GM06990 (cell line): ENCODE measurements at places on chromosomes 16 and 17.

GRCh38 chr16:84500531-84500930 is 3.9 kb downstream of the MEAK7 start:
- no peak for DNase-seq

GRCh38 chr16:87534030-87534653 is 41.3 kb upstream of the ZCCHC14 start:
- no peak for DNase-seq

DNA sequence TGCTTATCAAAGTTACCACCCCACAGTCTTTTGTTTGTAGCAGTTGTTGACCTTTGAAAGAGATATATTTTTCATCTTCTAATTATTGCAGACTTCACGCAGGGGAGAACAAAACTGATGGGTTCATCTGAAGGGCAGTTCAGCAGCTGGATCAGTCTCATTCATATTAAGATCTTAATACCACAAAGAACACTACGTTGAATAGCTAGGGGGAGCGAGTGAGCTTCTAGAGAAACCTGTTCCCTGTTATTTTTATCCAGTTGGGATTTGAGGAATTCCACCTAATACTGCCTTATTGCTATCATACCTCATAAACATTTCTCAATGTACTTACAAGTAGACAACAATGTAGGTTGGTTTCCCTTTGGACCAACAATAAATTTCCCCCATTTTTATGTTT is 306.1 kb upstream of the KIF2B start:
- no peak for DNase-seq

DNA sequence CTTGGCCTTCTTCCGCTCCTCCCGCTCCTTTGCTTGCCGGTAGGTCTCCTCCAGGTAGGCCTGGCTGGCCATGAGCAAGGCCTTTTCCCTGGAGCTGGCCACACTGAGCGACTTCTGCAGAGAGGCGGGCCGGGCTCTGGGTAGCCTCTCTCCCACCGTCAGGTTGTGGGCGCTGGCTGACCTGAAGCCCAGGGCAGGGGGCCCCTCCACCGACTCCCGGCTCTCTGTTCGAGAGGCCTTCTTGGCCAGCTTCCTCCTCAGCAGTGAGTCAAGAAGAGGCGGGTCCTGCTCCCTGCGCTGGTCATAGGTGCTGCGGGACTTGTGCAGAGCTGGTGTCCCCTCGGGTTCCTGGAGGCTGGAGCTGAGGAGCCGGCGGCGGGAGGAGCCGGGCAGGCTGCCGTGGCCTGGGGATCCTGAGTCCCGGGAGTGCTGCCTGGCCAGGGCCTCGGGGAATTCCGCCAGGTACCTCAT is 12.8 kb downstream of the GPR179 start:
- no peak for DNase-seq

GRCh38 chr17:48037036-48037837 is at the start of gene COPZ2:
Gene COPZ2, minus strand, starts transcription at chr17:48037797. Its CDS starts 20 bp downstream, at chr17:48037777.
- DNase-seq: peak; percentile 52

DNA sequence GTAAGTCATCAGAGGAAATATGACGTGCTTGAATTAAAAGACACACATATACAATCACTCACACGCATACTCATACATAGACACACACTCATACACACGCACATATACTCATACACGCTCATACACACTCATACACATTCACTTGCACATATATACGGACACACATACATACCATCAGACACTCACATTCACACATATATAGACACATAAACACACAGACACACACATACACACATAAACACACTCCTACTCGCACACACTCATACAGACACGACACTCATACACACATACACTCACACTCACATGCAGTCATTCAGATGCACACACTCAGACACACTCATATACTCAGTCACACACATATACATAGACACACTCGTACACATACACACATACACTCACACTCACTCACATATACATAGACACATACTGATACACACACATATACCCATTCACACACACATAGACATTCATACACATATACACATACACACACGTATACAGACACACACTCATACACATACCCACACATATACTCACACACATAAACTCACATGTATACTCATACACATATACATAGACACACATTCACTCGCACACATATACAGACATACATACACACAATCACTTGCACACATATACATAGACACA is 24.9 kb upstream of the NUDT16L1 start:
- no peak for DNase-seq

GRCh38 chr17:56594320-56595107 is 1.0 kb downstream of the NOG start:
- peak; percentile 32 for DNase-seq

- no peak for DNase-seq
These were observed 43.6 kb downstream of the RPA1 start for GRCh38 chr17:1873418-1873817.

GRCh38 chr17:4678448-4679026 is 25.4 kb downstream of the PELP1 start:
- no peak for DNase-seq

DNA sequence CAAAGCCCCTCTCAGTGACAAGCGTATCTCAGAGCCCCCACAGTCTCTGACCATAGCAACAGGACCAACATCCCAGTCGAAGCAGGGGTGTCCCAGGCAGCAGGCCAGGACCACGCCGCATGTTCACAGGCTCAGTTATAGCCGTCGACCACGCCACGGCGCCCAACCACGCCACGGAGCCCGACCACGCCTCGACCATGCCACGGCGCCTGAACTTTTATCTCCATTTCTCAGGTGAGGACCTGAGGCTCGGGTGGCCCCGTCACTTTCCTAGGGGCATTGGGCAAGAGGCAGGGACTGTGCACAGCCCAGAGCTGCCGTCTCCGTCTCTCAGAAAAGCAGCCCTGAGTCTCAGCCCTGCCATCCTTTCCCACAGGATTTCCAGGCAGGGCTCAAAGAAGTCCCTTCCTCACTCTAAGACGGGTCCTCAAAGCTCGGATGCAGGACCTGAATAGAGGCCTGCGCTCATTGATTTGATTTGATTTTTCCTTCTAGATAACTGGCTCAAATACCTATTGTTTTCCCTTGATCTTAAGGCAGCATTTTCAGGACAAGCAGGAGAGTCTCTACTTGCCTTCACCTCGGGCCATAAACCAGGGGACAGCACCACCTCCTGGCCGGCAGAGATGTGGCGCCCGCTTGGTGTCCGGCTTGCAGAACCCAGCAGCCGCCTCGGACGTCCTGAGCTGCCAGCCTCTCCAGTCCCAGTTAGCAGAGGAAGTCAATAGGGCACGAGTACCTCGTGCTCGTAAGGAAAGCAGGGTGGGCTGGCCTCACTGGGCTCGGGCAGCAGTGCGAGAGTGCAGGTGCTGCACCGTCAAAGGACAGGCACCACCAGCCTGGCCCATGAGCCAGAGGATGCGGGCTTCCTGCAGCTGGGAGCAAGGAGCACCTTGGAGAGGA is 38.8 kb downstream of the C16orf95 start:
- DNase-seq: peak; percentile 39

DNA sequence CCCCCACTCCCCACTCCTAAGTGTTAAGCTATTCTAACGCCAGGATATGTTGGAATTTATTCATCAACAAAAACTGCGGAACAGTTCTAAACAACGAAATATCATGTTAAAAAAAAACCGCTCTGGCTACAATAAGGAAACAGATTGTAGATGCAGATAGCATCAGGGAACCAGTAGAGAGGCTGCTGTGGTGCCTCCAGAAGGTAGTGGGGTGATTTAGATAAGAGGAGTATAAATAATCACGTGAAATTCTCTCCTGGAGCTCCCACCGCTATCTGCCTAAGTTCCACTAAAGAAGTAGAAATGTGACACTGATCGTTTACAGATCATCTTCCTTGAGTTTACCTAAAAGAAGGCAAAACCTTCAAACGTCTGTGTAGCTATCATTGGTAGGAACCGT is 8.0 kb downstream of the AHSP start:
- no peak for DNase-seq

DNA sequence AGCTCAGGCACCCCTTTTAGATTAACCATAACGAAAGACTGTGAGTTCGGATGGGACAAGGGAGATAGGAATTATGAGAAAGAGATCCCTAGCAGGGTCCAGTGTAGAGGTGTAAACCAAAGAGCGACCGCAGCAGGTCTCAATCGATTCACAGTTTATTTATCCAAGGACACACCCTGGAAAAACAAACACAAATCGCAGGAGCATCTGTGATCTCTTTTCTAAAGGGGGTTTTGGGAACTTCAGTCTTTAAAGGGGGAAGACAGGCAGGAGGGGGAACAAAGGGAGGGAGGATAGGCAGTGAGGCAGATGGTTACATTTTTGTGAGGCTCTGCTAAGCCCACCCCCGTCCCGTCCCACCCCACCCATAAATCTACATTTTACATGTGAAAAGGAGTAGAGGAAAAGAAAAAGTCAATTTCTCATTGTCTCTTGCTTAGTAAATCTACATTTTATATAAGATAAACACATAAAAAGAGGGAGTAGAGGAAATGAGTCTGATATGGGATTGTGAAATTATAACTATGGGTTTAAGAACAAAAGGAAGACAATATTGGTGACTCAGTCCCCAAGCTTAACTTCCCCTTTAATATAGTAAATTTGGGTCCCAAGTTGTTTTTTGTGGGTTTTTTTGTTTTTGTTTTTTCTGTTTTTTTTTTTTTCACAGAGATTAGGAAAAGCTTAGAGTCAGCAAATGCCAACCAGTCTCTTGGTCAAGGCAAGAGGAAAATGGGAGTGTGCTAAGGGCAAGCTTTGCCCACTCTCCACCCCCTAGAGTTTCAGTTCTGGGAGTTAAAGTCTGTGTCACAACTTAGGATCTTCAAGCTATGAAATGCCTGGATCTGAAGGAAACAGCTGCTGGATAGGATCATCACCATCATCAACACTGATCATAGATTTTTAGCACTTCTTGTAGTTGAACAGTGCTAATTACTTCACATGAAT is 160.9 kb upstream of the CDH5 start:
- no peak for DNase-seq

DNA sequence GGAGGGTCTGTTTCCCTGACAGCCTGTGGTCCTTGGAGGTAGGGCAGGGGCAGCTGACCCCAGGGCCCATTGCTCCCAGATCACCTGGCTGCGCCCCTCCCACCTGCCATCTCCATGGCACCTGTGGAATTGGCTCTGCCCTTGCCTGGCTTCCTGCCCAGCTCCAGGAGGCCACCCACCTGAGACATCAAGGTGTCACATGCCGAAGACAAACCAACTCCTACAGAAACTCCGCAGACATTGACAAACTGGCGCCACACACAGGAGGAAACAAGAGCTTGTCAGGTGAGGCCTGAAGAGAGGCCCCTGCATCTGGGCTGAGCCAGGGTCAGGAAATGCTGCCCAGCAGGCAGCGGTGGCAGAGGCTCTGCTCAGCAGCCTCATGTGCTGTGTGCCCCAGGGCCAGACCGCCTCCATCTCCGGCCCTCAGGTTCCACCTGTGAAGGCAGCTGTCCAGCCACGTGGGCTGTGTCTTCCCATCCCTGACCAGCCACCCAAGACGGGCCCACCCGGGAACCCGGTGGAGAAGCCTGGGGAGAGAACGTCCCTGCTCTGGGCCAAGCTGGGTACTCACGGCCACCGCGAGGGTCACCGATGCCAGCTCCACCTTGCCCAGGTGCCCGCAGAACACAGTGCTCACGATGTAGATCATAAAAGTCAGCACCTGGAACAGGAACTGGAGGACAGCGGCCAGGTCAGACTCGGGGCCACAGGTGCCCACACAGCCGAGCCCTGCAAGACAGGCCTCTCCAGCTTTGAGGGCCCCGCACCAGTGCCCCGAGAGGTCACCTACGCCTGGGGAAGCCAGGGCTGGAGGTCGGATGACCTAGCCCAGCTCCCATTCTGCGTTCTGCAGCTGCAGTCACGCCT is 1.6 kb downstream of the SLC47A2 start:
- DNase-seq: no peak

DNA sequence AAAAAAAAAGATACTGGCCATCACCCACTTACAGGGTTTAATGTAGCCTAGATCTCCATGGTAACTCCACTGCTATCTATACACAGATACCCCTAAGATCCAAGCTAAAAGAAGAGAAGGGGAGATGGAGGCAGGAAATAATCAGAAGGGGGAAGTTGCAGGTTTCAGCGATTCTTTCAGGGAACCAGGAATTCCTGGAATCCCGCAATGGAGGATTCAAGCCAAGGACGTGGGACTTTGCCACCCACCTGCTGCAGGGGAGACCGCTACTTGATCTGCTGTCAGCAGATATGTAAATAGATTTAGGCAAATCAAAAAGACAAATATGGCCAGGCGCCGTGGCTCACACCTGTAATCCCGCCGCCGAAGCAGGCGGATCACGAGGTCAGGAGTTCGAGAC is 121.1 kb downstream of the AIPL1 start:
- no peak for DNase-seq

- DNase-seq: no peak
These were observed 2.5 kb downstream of the DHX33 start for GRCh38 chr17:5466295-5466694.

DNA sequence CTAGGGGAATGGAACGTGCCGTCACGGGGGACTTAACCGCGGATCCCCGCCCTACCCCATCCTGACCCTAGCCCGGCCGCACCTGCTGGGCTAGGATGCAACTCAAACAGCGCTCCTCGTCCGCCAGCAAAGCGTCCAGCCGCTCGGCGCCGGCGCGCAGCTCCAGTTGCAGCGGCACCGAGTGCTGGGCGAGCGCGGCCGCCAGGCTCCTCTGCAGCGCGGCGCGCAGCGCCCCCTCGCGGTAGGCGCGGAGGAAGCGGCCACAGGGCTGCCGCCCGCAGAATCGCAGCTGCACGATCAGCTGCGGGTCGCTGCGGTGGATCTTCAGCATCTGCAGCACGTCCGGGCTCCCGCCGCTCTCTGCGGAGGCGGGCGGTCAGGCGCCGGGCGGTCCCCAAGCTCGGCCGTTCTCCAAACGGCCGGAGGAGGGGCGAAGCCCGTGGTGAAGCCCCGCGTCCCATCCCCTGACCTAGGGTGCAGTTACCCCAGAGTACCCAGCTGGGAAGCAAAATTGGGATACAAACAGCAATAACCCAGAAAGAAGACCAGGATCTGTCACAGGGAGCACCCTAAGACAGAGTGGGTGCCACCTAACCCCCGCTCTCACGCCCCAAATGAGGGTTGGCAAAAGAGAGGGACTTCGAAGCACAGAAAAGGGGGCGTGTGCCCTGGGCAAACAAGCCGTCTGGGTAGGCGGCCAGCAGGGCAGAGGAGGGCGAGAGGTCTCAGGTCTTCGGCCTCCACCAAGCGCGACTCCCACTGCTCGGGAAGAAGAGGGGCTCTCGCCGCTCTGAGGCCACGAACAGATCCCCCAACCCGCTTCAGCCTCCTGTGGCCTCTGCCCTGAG is 4.2 kb downstream of the TRADD start:
- peak; percentile 87 for DNase-seq
